ENCODE measurements at places on chromosomes 7 and 10.

- no peak for DNase-seq
Observed at GRCh38 chr10:82288461-82288881, 413.5 kb downstream of the NRG3 start.

GRCh38 chr10:13661256-13661655, 74.5 kb downstream of the PRPF18 start:
- no peak for DNase-seq

DNA sequence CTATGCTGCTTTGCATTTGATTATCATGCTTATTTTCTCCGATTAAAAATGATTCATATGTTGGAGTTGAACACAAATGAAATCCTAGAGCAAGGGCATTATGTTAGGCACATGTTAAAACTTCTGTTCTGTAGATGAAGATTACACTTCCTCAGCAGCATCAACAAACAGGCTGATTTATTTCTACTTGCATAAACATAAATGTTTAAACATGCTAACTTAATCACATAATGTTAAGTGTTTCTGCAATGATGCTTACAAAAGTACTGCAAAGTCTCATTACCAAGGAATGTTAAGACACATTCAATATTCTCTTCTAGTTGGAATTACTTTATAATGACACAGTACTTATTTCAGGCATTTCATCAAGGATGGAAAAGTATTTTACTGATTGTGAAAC, 770.8 kb downstream of the ANKRD7 start:
- no peak for DNase-seq

GRCh38 chr10:52967806-52968795, 195.5 kb upstream of the MBL2 start:
- DNase-seq: no peak

- no peak for DNase-seq
Observed at GRCh38 chr10:99296605-99297004, 32.6 kb upstream of the CNNM1 start.

- DNase-seq: no peak
Observed at GRCh38 chr7:105584165-105584564, 2.9 kb upstream of the EFCAB10 start.

DNA sequence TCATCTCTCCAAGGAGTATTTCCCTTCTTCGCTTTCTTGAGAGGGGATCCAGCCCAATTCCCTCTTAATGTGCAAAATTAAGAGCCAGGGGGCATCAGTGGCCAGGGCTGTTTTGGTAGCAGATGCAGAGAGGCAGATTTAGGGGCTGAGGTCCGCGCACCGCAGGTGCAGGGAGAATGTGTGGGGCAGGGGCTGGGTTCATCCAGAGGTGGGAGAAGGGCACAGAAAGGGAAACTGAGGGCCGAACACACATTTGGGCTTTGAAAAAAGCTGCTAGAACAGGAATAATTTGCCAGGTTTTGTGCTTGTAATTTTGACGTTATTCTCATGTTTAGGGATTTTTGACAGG, 6.5 kb upstream of the SHH start:
- no peak for DNase-seq

GRCh38 chr7:6268907-6269306, 3.5 kb downstream of the CYTH3 start:
- DNase-seq: no peak

GRCh38 chr10:1043532-1043995, 5.4 kb downstream of the IDI1 start:
- DNase-seq: no peak

- peak; percentile 17 for DNase-seq
Observed at GRCh38 chr10:10942441-10942840, 75.2 kb upstream of the CELF2 start.

GRCh38 chr10:87740254-87740655, 77.8 kb downstream of the ATAD1 start:
- no peak for DNase-seq

- no peak for DNase-seq
Observed at GRCh38 chr10:52900593-52900992, 128.0 kb upstream of the MBL2 start.

GRCh38 chr7:122438492-122438891, 133.9 kb upstream of the FEZF1 start:
- no peak for DNase-seq

DNA sequence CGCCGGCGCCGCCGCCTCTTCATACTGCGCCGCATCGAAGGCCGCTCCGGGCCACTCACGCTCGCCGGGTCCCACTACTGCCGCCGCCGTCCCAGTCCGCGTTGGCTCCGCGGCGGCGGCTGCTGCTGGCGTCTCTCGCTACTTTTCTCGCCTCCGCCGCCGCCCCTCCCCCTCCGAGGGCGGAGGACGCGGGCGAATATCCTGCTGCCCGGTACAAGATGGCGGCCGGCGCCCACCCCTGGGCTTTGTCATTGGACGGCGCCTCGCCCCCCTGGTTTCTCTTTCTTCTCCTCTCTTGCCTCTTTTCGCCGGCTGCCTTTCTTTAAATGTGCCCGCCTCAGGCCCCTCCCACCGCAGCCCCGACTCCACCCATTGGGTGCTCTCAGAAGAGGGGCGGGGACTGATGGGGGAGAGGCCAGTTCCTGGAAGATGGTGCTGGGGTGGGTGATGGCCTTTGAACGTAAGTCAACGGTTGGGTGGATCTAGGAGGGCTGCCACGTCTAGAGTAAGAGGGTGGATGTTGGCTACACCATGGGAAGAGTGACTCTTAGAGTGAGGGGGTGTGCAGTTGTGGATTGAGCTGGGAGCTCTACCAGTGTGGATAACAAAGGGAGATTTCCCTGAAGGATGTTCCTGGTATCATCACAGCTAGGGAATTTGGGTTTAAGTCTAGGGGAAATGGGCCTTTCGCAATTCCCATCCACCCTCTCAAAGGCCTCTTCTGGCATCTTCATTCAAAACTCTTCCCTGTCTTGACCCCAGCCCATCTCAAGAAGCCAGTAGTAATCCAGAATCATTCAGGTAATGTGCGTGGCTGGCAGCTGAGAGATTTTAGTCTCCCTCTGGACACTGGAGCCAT, at the start of gene CCDC71L:
CCDC71L (minus strand) TSS at position 297 of the 859 bp plus-strand sequence; CDS start at position 35, 262 bp downstream.
- DNase-seq: peak; percentile 91

DNA sequence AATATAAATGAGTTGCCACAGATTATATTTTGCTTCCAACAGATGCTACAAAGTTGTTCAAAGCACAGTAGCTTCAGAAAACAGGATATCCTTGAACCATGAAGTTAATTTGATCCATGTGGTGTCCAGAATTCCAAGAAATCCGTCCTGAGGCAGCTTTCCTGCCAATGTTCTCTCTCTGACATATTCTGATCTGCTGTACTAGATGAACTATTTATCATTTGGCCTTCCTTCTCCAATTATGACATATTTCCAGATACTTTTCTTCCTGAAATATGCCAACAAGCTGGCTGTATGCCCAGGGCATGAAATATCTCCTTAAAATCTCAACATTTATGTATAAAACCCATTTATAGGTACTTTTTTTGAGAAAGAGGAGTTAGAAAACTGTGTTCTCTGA, 141.1 kb downstream of the SPAG6 start:
- no peak for DNase-seq

GRCh38 chr10:124386186-124387077, 32.3 kb downstream of the OAT start:
- DNase-seq: no peak

GRCh38 chr10:33386926-33387325, 52.5 kb upstream of the NRP1 start:
- no peak for DNase-seq

DNA sequence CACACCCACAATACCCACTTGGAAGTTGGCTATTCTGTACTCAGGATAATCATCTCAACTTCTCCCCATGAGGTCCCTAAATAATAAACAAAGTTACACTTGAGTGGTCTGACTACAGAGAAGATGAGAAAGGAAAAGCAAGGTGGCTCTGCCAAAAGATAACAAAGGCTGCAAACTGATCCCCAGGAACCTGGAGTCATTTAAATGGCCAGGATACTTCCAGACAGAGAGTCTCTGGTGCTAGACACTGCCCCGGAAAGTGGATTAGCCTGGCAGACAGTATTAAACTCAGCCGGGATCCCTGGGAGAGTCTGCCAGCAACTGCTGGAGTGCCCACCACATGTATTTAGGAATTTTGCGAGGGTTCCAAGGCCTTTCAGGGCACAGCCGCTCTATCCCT, 93.7 kb downstream of the DGKI start:
- no peak for DNase-seq
